ENCODE measurements at places on chromosomes 7 and 10.

DNA sequence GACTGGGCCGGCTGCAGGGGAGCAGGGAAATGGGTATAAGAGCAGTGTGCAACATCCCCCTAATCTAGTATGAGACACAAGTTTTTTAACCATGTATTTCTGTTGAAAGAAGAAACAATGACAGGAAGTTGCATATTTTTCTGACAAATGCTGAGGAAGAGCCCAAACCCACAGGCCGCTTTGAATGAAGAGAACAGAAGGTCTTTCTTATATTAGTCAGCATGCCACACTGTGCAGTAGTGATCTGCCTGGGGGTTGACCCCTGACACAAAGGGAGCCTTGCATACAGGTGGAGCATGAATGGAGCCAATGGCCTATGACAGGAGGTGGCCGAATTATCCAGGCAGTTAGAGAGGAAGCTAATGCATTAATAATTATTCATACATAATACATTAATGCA lies 518.3 kb downstream of the PLXDC2 start:
- H3K36me3 ChIP-seq = no peaks in the 10 kb centered on the region
- no peak for DNase-seq

GRCh38 chr7:158819571-158820203 lies 9.6 kb downstream of the ESYT2 start:
- no peaks in the 10 kb centered on the region for H3K36me3 ChIP-seq
- no peak overlapping the region for H3K4me3 ChIP-seq

DNA sequence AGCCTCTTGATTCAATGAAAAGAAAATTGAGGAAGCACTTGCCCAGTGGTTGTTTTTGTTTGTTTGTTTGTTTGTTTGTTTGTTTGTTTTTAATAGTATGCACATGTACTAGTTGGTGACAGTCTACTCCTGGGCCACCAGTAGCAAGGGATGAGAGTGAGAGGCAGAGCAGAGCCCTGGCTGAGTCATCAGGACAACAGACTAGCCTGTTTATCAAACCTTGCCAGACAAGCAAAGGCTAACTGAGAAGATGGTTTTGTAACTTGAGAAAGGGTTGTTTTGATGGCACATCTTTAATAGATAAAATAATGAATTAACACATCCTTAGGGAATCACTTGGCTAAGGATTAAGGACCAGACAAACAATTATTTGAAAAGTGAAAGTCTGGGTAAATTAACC lies 78.1 kb downstream of the INHBA start:
- no peak overlapping the region for H3K4me3 ChIP-seq
- H3K27me3 ChIP-seq = no peaks in the 10 kb centered on the region
- H3K27ac ChIP-seq = no peak overlapping the region
- H3K36me3 ChIP-seq = no peaks in the 10 kb centered on the region
- no peaks in the 10 kb centered on the region for H3K4me1 ChIP-seq

DNA sequence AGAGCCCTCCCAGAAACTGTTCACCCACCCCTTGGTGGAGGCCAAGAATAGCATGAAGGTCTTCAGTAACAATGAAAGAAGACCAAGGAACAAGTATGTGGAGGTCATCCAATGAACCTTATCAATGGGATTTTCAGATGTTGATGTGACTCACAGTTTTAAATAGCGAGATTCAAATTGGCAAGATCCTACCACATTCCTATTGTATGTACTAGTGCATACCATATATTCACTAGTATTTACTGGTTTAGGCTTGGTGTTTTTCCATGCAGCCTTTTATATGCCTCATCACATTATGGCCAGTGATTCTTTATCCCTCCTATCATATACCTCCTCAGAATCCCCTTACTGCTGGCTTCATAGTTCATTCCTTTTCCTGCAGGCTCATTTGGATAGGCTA lies 54.4 kb downstream of the ITGB8 start:
- no peak overlapping the region for H3K4me3 ChIP-seq
- DNase-seq = no peak
- no peaks in the 10 kb centered on the region for H3K4me1 ChIP-seq
- H3K36me3 ChIP-seq = peaks cover 4% of the 10 kb centered on the region

DNA sequence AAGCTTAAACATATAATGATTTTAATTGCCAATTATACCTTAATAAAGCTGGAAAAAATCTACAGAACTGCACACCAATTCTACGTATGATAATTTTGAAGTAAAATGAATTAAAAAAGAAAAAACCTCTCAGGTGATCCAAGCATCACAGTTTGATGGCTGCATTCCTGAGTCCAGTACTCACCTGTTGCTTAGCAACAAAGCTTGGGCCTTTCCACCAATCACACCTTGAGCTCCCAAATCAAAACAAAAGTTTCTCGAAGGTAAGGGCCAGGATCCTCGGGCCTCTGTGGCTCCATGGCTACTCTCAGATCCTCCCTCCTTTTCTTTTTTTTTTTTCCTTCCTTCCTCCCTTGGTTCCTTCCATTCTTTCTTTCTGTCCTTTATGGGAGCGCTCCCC lies 137.2 kb upstream of the PCBD1 start:
- H3K27me3 ChIP-seq = no peaks in the 10 kb centered on the region
- no peaks in the 10 kb centered on the region for H3K36me3 ChIP-seq
- no peak overlapping the region for H3K4me3 ChIP-seq
- no peaks in the 10 kb centered on the region for H3K4me1 ChIP-seq

DNA sequence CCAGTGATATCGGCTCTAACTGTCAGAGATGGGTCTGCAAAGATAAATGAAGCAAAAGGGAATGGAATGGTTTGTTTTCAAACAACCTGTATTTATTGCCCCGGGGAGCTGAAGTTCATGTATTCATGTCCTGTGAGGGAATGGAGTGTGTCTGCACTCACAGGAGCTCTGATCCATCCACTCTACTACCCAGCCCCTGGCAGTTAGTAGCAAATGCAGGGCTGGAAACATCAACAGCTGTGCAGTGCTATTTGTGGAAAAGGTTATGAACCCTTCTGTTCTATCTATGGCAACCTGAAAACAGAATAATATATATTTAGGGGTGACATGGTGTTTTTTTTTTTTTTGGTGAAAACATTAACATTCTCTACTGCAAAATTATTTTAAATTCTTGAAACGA lies 9.8 kb downstream of the AGR2 start:
- no peaks in the 10 kb centered on the region for H3K4me1 ChIP-seq
- no peaks in the 10 kb centered on the region for H3K27me3 ChIP-seq
- no peak for DNase-seq
- no peak overlapping the region for H3K4me3 ChIP-seq
- H3K27ac ChIP-seq = no peak overlapping the region

GRCh38 chr10:110357252-110357780 lies 52.6 kb upstream of the SMNDC1 start:
- no peaks in the 10 kb centered on the region for H3K27me3 ChIP-seq
- no peaks in the 10 kb centered on the region for H3K36me3 ChIP-seq
- peaks cover 12% of the 10 kb centered on the region for H3K4me1 ChIP-seq

DNA sequence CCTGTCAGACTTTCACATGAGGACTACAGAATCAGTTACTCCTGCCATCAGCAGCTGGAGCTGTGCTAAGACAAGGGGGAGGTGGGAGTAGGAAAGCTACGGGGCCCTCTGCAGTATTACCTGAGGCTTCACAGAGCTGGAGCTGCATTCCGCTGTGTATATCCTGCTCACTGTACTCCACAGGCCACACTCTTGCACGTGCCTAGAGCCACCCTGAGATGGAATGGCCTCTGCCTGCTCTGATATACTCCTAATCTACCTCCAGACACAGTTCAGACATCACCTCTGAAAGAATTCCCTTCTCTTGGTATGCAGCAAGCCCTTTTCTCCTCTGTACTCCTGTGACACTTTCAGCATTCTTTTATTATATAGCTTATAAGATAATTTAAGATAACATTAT lies 34.8 kb downstream of the TRDMT1 start:
- H3K27ac ChIP-seq = no peak overlapping the region
- no peaks in the 10 kb centered on the region for H3K4me1 ChIP-seq
- no peaks in the 10 kb centered on the region for H3K36me3 ChIP-seq
- H3K4me3 ChIP-seq = no peak overlapping the region
- H3K27me3 ChIP-seq = no peaks in the 10 kb centered on the region
- DNase-seq = no peak

GRCh38 chr7:98500764-98501163 lies 99.9 kb upstream of the BAIAP2L1 start:
- H3K27ac ChIP-seq = no peak overlapping the region

DNA sequence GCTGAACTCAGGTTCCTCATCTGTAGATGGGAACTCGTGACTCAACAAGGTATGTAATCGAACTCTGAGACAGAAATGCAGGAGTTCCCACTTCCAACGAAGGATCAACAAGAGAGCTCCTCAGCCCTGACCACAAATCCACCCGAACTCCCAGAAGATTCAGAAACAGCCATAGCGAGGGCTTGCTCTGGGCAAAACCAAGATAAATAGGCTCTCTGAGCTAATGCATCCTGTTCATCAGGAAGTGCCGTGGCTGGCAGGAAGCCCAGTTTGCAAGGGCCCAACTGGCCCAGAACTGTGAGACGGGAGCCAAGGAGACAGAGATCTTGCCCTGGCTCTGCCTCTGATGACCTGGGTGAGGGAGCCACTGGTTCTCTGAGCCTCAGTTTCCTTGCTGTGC lies 141.7 kb upstream of the PFKP start:
- H3K36me3 ChIP-seq = no peaks in the 10 kb centered on the region
- H3K27me3 ChIP-seq = no peaks in the 10 kb centered on the region

- H3K4me3 ChIP-seq = peak overlapping the region; percentile 64
- no peaks in the 10 kb centered on the region for H3K36me3 ChIP-seq
- no peak overlapping the region for H3K27ac ChIP-seq
Measured at GRCh38 chr10:8050556-8051108, 3.9 kb upstream of the GATA3 start.

DNA sequence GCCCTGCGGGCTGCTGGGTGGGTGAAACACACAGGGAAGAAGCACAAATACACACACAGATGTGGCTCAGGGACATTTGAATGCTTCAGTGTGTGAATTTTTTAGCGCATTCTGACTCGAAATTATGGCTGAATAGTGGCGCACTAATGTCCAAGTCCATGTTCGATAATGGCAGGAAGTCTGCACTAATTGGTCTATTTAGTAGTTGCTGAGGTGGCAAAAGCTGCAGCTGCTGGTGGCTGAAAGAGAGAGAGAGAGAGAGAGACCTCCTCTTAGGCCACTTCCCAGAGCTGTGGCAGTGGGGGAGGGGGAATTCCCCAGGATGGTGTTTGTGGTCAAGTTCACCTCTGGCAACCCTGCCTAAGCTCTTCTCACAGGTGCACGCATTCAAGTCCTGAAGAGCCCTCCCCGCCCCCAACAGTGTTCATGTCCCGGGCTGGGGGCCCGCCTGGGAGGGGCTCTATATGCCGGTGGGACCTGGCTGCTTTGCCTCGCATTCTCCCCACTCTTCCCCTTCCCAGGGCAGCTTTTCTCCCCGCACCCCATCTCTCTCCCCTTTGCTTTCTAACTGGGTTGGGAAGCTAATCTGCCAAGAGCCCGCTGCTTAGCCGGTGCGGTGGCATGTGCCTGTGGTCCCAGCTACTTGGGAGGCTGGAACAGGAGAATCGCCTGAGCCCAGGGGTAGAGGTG lies 6.0 kb upstream of the MNX1 start:
- H3K27me3 ChIP-seq = peaks cover 100% of the 10 kb centered on the region
- H3K36me3 ChIP-seq = no peaks in the 10 kb centered on the region
- no peak for DNase-seq
- H3K4me3 ChIP-seq = no peak overlapping the region
- H3K4me1 ChIP-seq = peaks cover 12% of the 10 kb centered on the region

DNA sequence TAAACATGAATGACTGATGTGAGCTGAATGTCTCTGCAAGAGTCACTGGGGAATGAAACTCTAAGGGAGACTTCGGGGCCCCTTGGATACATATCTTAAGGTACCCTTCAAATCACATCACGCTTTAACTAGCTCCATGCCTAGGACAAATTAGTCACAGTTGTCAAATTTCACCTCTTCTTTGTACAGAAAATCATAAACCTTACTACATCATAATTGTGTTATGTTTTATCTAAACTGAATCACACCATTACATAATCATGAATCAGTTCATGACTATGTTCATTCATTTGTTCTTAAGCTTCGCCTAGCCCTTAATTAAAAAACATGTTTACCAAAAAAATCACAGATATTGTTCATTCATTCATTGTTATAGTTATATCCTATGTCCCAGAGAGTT lies 2.1 kb upstream of the SLC13A1 start:
- no peak for DNase-seq
- no peak overlapping the region for H3K4me3 ChIP-seq
- no peak overlapping the region for H3K27ac ChIP-seq

GRCh38 chr7:87330942-87331341 lies 14.5 kb upstream of the CROT start:
- H3K4me3 ChIP-seq = no peak overlapping the region
- H3K36me3 ChIP-seq = no peaks in the 10 kb centered on the region
- no peak for DNase-seq

GRCh38 chr7:28354601-28355402 lies 57.5 kb upstream of the CREB5 start:
- no peak overlapping the region for H3K4me3 ChIP-seq
- no peaks in the 10 kb centered on the region for H3K4me1 ChIP-seq
- no peak overlapping the region for H3K27ac ChIP-seq
- H3K36me3 ChIP-seq = no peaks in the 10 kb centered on the region

Data from esophagus squamous epithelium (tissue), 5 donors.